Amniotic stem cell (primary cell): ENCODE measurements at places on chromosomes 11 and 22.

GRCh38 chr11:107583629-107584195 lies 7.2 kb upstream of the ELMOD1 start:
- no peak for DNase-seq

DNA sequence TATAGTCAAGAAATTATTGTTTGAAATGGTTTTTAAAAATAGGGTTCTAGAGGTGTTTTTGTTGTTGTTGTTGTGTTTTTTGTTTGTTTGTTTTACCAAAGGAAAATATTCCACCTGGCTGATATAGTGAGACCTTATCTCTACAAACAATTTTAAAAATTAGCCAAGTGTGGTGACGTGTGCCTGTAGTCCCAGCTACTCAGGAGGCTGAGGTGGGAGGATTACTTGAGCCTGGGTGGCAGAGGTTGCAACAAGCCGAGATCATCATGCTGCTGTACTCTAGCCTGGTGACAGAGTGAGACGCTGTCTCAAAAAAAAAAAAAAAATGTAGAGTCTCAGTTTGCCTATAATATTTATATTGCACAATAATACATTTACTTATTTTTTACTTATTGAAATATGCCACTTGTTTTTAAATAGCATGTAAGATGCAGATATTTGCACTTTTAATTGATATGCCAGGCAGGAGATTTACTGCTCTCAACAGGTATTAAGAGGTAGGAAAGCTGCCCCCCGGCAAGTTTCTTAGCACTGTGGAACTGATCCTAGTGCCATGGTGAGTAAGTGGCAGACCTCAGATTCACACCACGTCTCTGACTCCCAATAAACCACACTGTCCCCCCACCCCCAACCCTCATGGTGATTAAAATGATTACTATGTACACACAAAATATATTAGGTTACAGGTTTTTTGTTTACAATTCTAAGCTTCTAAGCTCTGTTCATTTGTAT lies 157.4 kb downstream of the TEAD1 start:
- DNase-seq = no peak

DNA sequence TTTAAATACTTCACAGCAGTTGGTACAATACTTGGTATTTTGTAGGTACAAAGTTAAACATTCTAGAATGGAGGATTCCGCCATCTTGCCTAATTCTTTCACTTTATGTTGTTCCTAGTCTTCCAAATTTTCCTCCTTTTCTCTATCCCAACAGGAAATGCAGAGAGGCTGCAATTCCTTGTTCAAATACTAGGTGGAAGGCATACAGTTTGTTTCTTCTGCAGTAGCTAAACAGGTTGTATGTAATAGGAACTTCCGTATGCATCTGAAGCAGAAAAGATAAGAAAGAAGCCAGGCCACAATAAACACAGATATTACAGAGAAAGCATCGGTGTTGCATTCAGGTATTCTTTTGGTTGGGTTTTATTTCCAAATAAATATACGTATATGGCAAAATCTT lies 186.4 kb upstream of the MTMR2 start:
- no peak for DNase-seq

DNA sequence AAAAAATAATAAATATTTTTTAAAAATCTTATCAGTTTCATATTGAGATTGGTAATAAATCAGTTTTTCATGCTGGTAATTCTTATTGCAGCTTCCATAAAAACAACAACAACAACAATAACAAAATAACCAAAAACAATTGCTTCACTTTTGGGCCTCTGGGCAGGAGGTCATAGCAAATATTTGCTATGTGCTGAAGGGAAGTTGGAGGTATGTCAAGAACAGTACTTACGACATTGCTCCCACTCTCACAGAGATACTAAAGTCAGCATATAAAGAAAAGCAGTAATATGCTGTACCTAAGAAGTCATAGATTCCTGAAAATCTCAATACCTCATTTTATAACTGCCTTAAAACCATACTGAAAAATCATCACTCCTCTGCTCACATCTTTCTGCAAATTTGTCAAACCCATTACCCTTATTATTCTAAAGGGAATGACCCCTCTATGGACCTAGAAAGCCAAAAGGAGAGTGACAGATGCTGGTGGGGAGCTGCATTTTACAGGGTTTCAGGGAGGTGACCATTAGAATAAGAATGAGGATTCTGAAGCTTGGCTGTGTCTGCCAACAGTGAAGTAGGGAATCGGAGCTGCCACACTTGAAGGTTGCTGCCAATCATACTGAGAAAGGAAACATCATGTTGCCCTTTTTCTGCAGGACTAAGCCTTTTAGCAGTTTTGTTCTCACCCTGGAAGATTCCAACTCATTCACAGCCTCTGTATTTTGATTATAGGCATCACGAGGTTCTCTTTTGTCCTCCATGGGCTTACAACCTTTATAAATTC lies 742.9 kb downstream of the LRRC4C start:
- no peak for DNase-seq

- no peak for DNase-seq
Measured at GRCh38 chr11:131658952-131659351, 288.5 kb downstream of the NTM start.

DNA sequence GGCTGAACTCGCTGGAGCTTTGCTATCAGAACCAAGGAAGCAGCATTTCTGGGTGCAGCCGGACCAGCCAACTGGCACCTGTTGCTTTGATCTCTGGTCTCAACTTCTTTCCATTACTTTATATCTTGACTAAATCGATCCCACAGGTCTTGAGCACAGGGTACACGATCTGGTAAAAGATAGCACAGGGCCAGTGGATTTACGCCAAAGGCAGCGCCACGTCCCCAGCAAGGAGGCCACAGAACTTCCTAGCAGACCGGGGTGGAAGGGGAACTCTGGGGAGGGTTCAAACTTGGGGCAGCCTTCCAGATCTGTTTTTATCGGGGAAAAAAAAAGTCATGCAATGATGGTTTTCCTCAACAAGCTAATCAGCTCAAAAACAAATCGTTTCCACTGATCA lies 14.0 kb downstream of the VPS37C start:
- no peak for DNase-seq

GRCh38 chr11:112023104-112023503 lies 2.1 kb upstream of the DLAT start:
- DNase-seq = no peak

- peak; percentile 77 for DNase-seq
Measured at GRCh38 chr11:11977206-11977938, 31.1 kb downstream of the DKK3 start.

GRCh38 chr11:28259177-28259843 lies 151.1 kb downstream of the METTL15 start:
- no peak for DNase-seq

- no peak for DNase-seq
Measured at GRCh38 chr11:18526130-18526520, 617 bp downstream of the TSG101 start.

- no peak for DNase-seq
Measured at GRCh38 chr11:725624-726202, 19.7 kb downstream of the EPS8L2 start.

DNA sequence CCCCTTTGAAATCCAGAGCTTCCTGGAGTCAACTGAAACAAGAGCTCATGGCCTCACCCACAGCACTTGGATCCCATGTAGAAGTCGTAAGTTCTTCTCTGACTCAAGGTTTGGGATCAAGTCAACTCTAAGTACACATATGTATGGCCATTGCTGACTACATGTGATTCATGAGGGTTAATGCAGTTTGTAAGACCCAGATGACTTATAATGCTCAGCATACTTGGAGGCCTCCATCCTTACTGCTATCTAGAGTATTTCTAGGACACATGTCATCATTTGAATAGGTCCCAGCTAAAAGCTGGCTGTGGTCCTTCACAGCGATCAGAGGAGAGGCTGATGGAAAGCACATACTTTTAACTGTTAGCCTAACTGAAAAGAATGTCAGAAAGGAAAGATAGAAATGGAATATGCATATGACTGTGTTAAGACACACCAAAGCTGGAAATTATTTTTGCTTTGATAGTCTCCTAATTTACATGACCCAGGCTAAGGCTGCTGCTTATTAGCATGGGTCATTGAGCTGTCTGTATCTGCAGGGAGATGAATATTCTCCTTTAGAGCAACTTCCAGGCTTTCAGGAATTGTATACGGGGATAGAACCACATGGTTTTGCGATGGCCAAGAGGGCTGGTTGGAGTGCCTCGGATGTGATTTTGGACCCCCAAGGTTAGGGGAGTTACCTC lies 76.3 kb downstream of the NTM start:
- no peak for DNase-seq

DNA sequence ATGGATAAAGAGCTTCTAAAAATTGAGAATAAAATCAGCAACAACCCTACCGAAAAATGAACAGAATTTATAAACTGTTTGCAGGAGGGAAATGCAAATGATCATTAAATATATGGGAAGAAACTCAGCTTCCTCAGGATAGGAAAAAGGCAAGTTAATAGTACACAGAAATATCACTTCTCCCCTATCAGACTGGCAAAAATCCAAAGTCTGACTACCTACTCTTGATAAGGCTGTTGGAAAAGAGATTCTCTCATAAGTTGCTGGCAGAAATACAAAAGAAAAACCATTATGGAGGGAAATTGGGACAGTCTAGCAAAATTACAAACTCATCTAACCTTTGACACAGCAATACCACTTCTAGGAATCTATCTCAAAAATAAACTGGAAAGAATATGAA lies 100.9 kb upstream of the LDLRAD3 start:
- DNase-seq = no peak

DNA sequence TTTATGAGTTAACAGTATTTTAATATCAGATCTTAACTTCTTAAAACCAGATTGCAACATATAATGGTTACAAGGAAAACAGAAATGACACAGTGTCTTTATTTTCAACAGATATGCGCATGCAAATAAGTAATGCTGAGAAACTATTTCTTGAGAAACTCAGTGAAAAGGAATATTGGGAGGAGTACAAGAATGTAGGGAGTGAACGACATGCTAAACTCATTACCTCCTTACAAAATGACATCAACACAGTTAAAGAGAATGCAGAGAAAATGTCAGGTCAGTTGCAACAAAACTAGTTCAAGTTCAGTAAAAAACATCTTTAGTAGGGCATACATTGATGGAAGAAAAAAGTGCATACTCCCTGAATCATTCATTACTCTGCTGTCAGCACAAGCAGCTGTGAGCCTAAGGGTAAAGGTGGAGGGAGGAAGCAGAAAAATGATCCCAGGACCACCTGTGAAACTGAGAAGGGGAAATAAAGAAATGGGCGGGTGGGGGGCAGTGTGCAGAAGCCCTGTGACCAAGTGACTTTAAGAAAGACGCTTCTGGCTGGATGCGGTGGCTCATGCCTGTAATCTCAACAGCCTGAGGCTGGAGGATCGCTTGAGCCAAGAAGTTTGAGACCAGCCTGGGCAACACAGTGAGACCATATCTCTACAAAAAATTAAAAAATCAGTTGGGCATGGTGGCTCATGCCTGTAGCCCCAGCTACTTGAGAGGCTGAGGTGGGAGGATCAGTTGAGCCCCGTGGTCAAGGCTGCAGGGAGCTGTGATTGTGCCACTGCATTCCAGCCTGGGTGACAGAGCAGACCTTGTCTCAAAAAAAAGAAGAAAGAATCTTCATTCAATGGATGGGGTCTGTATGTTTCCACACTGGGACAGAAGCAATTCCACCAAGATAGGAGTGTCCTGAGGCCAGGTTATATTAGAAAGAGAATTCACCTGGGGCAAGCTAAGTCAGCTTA lies 31.2 kb downstream of the CCDC83 start:
- no peak for DNase-seq

DNA sequence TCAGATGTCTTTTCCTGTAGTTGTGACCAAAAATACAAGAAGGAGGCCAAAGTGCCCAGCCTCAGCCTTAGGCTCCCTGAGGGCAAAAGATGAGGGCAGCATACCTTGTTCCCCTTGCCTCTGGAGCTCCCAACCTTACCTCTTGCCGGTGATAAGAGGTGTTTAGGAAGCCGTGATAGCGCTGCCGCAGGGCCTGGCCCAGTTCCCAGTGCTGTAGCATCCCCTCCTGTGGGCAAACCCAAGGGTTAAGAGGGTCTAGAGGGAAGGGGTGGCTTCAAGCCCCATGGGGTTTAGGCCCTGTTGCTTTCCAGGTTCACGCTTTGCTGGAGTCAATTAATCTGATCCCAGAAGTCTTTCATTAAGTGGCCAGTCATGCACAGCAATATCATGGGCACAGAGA lies 1.1 kb downstream of the ACP2 start:
- no peak for DNase-seq

DNA sequence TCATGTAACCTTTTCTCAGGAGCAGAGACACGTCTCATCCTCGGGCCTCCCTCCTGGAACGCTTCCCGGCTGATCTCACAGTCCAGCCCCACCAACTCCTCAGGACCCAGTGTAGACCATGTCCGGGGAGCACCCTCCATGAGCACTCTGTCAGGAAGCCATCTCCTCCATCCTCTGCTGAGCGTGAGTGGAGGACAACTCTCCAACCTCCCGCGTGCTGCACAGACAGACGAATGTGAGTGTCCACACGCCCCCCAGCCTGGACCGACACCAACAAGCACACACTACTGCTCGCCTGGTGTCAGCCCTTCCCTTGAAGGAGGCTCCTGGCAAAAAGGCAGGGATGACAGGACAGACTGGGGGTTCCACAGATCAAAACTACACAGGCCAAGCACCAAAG lies 86.6 kb downstream of the SHANK2 start:
- no peak for DNase-seq

- DNase-seq = no peak
Measured at GRCh38 chr11:14656536-14657457, 13.2 kb downstream of the PDE3B start.

GRCh38 chr11:16985297-16985696 lies 28.9 kb downstream of the PLEKHA7 start:
- no peak for DNase-seq

GRCh38 chr11:65051398-65051858 lies 6.9 kb downstream of the NAALADL1 start:
- DNase-seq = no peak

GRCh38 chr11:87144252-87144651 lies 106.5 kb downstream of the TMEM135 start:
- DNase-seq = no peak

DNA sequence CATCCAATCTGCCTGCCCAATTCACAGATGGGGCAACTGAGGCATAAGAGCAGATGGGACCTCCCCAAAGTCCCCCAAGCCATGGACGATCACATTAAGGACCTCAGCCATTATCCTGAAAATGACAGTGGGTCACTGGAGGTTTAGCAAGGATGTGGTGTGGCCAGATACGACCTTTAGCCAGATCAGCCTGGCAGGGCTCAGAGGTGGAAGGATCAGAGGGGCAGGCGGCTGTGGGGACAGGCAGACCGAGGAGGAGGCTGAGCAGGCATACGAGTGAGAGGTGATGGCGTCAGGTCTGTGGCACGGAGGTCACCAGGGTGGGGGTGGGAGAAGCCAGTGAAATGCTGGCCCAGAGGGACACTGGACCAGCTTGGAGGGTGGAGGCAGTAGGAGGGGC lies 14.1 kb upstream of the TMPRSS6 start:
- DNase-seq = no peak

GRCh38 chr11:70643642-70644041 lies 245.3 kb downstream of the CTTN start:
- no peak for DNase-seq

- peak; percentile 84 for DNase-seq
Measured at GRCh38 chr22:44449061-44449682, 48.9 kb downstream of the RTL6 start.
